ENCODE measurements at places on chromosomes 11 and 22. TPM values are rescaled to one million over a fixed set of nuclear protein-coding genes. Genes with fewer than 3 reads are reported as not detected.

Gene ZP1
- total RNA-seq = not detected

Gene OR51I1
- total RNA-seq = not detected

DNA sequence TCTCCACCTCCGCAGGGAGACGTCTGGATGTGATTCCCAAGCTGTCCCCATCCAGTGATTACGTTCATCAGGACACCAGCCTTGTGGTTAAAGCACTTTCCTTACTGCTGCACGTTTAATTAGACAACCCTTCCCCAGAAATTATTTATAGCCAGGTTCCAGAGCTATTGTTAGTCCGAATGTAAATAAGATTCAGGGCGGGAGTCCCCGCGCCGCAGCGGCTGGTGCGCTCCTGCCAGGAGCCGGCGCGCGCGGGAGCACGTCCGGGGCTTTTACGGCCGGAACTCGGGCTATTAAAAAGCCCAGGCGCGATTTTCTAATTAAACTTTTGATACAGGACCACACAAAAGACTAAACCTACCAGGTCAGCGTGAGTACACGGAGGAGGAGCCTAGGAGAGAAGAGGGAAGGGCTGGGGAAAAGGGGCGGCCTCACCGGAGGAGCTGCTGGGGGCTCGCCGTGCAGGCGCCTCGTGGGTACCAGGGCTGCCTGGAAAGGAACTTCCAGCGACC is 538.3 kb downstream of the OPCML start:
- DNase-seq = no peak

DNA sequence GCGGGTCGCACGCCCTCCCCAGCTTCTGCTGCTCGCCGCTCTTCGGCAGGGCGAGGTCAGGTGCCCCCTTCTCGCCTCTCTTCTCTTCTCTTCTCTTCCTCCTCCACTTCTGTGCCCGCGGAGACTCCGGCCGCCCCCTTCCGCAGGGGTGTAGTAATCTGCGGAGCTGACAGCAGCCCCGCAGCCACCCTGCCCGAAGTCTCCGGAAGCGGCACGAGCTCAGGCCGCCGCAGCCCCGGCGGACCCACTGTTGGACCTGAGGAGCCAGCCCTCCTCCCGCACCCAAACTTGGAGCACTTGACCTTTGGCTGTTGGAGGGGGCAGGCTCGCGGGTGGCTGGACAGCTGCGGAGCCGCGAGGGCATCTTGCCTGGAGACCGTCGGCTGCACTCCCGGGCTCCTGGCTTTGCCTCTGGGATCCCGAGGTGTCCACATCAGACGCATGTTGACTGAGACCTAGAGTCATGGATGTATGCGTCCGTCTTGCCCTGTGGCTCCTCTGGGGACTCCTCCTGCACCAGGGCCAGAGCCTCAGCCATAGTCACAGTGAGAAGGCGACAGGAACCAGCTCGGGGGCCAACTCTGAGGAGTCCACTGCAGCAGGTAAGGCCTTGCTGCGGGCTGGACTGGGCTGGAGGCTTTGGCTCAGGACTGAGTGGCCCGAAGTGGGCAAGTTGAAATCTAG is 486 bp downstream of the STIM1 start:
- DNase-seq = peak; percentile 59

DNA sequence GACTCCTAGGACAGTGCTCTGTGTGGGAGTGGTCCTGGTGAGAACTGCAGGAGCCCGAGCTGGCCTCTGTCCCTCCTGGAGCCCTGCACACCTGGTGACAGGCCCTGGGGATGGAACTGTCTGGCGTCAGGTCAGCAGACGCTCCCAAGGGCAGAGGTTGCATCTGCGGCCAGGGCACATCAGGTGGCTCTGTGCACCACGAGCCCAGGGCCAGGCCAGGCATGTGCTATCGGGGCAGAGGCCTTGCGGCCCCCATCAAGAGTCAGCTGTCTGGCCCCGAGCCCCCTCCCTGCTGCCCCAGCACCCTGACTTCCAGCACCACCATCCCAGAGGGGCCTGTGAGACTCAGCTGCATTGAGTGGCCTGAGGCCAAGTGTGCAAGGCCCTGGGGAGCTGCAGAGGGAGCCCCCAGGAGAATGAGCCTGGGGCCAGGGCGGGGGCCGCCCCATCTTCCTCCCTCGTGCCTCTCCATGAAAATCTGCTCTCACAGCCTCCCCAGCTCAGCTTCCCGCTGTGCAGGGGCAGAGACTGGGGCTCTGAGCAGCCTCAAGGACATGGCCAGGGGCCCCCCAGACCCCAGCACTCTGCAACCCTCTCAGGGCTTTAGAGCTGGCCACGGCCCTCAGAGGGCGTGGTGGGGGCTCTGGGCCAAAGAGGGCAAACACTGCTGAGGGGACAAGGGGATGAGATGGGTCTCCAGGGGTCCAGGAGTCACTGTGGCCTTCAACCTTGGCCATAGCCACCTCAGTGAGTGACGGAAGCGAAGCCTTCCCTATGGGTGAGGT is 56.4 kb downstream of the RTL6 start:
- no peak for DNase-seq

DNA sequence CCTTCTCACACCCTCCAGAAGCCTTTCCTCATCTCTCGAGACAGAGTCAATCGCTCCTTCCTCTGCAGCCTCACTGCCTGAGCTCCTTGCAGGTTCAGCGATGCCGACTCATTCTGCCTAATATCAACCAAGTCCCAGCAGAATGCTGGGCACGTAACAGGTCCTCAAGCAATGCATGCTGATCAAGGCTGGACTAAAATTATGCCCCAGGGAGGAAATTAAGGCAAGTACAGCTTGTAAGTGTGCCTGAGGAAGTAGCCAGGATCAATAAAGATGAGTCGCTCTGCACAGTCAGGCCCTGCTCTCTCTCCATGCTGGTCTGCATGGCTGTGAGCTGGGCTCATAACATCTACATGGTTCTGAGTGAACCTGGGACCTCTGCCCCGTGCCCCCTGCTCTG is 25.6 kb upstream of the NRIP3 start:
- no peak for DNase-seq

GRCh38 chr11:27718346-27718862 is 18.1 kb upstream of the BDNF start:
- peak; percentile 48 for DNase-seq
